Omental fat pad (tissue), 4 donors: ENCODE measurements at places on chromosomes 5 and 9.
A peak's percentile ranks its signal among the peaks of the same experiment; 100 is the strongest.

DNA sequence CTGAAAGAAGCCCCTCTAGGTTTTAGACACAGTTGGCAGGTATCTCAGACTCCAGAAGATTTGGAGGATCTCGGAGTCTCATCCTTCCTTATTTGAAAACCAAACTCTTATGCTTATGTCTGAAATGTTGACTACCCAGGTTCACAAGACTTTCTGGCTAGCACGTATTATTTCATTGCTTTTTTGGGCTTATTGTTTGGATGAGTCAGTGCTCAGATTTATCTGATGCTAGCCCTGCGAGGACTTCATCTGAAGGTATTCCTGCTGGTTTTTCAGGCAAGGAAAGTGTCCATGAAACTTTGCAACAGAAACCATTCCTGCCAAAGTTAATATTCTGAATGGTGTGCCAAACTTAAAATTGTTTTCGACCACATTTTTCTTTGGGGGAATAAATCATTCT lies 8.5 kb downstream of the OSTF1 start:
- no peak for DNase-seq

- peak; percentile 47 for DNase-seq
Observed at GRCh38 chr9:135504262-135505243, 4.1 kb downstream of the MRPS2 start.

- DNase-seq = no peak
Observed at GRCh38 chr5:35608881-35609779, 8.5 kb upstream of the SPEF2 start.

DNA sequence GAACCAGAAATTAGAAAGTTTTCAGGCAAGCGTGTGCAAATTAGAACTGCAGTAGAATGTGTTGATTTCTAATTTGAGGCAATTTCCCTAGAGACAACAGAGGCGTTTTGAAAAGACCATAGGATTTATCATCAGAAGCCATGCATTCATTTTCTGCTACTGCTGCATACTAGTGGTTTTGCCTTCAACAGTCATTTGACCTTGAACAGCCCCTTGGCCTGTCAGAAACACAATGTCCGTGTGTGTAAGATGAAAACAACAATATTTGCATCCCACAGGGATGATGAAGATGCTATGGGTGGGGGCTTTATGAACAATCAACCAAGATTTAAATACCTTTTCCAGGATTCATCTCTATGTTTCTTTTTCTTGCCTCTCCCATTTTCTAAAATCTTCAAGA lies 73.7 kb downstream of the PDE4D start:
- DNase-seq = no peak

- no peak for DNase-seq
Observed at GRCh38 chr9:128065907-128066712, 1.0 kb downstream of the NAIF1 start.

GRCh38 chr9:26551971-26552370 lies 340.6 kb downstream of the CAAP1 start:
- no peak for DNase-seq

GRCh38 chr9:33318781-33319180 lies 28.5 kb downstream of the NFX1 start:
- DNase-seq = no peak

GRCh38 chr9:128098297-128099230 lies 29.0 kb downstream of the PTGES2 start:
- peak; percentile 90 for DNase-seq
